NCI-H2081 treated with DMSO at 0.1 percent for 48 hours (cell line): ENCODE measurements at places on chromosomes 5 and 9.

DNA sequence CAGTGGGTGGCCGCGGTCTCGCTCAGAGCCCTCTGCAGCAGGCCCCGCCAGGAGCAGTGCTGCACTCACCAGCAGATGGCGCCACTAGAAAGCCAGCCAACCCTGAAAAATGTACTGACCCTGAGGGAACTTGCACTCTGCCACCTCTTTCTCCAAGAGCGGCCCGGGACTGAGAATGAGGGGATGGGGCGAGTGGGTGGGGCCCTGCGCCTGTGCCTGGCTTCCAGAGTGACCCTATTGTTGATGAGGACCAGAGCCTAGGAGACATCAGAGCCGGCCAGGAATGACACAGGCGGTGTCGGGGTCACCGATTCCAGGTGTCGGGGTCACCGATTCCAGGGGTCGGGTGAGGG is 2.9 kb upstream of the IL17B start:
- no peak for DNase-seq

DNA sequence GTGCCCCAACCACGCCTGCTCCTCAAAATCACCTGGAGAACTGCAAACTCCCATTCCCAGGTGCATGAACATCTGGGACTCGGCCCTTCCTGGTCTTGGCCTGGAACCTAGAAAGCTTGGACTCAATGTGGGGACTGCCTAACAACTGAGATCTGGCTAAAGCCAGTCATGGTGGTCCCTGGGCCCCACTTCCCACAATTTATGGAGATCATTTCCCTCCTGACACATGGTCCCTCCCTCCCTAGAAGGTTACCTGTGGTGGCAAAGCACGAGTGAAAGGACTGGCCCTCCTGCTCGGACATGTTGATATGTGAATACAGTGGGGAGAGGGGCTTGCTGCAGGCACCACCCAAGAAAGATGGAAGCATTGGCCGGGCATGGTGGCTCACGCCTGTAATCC is 18.8 kb downstream of the BICD2 start:
- DNase-seq: no peak

DNA sequence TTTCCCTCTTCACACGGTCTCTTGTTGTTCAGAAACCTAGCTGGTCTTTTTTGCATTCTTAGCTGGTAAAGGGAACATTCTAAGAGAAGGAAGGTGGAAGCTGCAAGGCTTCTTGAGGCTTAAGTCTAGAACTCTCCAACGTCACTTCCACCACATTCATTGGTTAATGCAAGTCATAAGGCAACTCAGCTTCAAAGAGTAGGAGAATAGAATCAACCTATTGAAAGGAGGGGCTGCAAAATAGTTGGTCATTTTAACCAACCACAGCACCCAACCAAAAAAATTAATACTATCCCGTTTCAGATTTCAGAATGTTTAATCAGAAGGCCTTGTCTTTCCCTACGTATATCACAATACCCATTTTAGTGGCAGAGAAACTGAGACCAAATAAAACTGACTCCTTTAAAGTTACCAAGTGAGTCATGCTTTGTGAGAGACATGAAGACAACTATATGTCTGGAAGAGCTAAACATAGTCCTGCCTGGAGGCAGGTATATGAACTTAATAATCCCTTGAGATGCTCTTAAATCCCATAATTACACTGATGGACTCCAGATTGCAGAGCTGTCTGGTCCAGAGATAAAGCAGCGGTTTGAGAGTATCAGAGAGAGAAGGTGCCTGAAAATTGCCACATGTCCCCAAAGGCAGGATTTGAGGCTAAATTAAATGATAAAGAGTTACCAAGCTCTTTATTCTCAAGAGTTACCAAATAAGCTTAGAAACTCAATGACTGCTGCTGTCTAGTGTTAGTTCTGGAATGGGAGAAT is 14.4 kb downstream of the DOCK8 start:
- DNase-seq: no peak

- DNase-seq: no peak
Measured at GRCh38 chr5:99000876-99001275, 72.1 kb upstream of the CHD1 start.

GRCh38 chr9:37422289-37423104 is at the start of gene GRHPR:
TSS of gene GRHPR (plus strand) at chr9:37422696. CDS start at chr9:37422751, 55 bp downstream.
- peak; percentile 7 for DNase-seq

DNA sequence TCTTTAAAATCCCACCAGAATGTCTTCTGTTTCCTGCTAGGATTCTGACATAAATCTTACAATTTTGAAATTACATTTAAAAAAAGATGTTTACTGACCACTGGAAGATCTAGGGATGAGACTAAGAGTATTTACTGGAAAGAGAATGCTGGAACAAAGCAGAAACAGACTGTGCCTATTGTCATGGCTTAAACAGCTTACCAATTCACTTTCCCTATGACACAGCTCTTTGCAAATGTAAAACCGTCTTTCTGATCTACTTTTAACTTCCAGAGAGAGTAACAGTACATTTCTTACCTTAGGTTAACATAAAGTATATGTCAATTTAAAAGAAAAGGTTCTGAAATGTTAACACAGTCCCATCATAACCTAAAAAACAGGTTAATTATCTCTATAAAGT is 10.7 kb downstream of the GIN1 start:
- no peak for DNase-seq

GRCh38 chr9:111926421-111926875 is 29.8 kb downstream of the UGCG start:
- DNase-seq: no peak

GRCh38 chr5:175840050-175840841 is 31.1 kb upstream of the CPLX2 start:
- no peak for DNase-seq

DNA sequence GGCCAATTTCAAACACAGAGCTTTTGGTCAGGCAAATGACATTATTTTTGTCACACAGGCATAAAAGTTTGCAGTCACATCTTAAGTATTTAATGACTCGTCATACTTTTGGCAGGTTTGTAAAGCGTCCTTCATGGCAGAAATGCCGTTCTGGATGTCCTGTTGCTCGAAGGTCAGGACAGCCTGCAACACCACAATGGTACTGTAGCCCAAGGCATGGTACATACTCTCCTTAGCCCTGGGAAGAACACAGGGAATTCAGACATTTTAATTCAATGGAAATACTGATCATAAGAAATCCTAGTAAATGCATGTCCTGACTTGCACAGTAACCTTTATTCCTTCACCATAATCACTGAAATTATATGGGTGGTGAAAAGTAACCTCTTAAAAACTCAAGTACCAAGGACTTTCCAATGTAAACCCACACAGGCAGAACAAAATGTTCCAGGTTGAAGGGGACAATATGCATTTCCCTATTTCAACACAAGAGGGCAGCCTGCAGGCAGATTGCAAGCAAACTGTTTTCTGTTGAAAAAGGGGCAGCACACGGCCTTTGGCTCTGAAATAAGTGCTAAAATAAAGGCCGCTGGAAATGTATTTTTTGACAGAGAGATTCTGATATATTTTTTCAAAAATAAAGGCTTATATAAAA is 95.7 kb downstream of the TTC39B start:
- DNase-seq: peak; percentile 51

DNA sequence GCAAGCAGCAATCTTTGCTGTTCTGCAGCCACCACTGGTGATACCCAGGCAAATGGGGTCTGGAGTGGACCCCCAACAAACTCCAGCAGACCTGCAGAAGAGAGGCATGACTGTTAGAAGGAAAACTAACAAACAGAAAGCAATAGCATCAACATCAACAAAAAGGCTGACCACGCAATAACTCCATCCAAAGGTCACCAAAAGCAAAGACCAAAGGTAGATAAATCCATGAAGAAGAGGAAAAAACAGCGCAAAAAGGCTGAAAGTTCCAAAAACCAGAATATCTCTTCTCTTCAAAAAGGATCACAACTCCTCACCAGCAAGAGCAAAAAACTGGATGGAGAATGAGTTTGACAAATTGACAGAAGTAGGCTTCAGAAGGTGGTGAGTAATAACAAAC is 23.4 kb downstream of the FRMD3 start:
- no peak for DNase-seq

GRCh38 chr5:168604436-168604835 is 25.3 kb upstream of the PANK3 start:
- no peak for DNase-seq

DNA sequence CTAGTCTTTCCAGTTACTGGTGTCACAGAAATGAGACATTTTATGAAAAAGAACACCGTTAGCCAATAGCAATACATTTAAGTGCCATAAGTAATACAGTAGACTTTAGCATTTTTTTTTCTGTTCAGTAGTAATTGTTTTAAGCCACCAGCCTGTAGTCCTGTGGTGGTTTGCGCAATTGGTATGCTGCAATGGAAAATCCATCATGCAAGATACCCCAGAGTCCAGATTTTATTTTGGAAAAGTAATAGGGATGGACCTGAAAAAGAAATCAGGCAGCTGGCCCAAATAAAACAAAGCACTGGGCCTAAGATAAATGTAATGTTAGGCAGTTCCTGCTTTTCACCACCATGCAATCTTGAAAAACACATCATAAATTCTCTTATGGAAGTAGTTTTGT is 94.6 kb upstream of the RASGRF2 start:
- DNase-seq: no peak

- DNase-seq: no peak
Measured at GRCh38 chr5:148938522-148938882, 112.1 kb downstream of the ADRB2 start.

- DNase-seq: no peak
Measured at GRCh38 chr5:37722236-37723161, 117.3 kb downstream of the GDNF start.

DNA sequence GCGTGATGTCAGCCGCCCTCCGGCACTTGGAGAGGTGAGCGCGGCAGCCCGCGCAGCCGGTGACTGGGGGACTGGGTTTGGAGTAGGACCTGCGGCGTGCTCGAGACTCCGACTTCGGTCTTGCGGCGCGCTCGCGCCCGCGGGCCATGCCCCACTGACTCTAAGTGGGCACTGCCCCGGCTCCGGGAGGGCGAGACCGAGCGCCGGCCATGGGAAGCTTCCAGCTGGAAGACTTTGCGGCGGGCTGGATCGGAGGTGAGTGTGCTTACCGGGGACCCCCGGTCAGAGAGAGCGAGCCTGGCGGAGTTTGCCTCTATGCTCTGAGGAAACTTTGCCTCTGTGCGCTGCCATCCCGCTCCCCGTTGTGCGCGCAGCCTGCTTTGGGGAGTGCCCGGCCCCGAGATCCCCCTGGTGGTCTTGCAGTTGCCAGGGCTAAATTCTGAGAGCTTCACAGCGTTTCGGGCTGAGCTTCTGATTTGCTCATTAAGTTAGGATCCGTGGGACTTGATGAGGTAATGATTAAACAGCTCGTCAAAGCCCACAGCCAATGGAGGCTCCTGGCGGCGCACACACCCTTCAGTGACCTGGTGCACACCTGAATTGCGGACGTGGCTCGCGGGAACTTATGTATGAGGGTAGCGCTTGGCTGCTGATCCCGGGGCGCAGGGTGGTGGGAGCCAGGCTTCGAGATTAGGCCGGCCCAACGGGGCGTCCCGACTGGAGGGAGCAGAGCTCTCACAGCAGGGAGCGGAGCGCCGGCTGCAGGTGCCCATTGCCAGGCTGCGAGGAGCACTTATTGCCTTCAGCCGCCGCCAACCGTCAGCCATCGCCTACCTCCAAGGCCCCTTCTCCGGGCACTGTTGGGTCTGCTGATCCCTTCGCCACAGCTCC is at the start of gene SLC25A48:
Gene SLC25A48 (plus strand): TSS at position 25 of the 891 bp plus-strand sequence. CDS start 185 bp downstream, at position 210.
- no peak for DNase-seq

GRCh38 chr5:29462241-29462640 is 1731.2 kb upstream of the CDH6 start:
- DNase-seq: no peak

GRCh38 chr5:27479859-27480258 is 441.5 kb upstream of the CDH9 start:
- DNase-seq: no peak

GRCh38 chr5:109611505-109611904 is 78.2 kb upstream of the MAN2A1 start:
- no peak for DNase-seq

DNA sequence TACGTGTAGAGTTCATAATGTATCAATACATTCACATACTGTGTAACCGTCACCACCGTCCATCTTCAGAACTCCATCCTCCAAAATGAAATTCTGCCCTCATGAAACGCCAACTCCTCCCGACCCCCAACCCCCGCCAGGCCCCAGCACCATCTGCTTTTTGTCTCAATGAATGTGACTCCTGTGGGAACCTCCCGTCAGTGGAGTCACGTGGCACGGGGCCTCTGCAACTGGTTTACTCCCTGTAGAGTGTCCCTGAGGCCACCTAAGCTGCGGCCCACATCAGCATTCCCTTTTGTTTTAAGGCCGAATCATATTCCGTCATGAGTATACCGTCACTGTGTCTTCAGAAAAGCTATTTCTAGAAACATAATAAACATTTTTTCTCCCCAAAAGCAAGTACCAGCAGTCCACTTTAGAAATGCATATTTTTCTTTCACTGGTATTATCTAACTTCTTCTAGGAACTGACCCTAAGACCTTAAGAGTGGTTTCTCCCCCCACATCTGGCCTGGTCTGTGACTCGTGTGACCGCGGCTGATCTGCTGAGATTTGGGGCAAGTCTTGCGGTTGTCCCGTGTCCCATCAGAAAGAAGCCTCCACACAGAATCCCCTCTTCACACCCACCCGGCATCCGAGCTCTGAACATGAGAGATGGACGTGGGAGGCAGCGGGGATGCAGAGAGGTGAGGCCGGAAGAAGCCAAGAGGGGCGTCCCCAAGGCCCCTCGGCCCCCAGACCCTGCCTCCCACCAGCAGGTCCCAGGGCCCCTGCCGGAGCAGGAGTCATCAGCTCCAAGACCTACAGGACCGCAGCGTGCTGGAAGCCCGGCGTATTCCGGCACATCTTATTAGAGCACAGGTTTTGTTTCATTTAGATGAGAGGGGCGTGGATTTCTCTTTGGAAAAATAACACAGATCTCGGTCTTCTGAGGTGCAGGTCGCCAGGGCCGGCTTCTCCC is 38.3 kb downstream of the SLC6A3 start:
- no peak for DNase-seq

GRCh38 chr9:20495098-20495497 is 127.2 kb downstream of the MLLT3 start:
- no peak for DNase-seq

DNA sequence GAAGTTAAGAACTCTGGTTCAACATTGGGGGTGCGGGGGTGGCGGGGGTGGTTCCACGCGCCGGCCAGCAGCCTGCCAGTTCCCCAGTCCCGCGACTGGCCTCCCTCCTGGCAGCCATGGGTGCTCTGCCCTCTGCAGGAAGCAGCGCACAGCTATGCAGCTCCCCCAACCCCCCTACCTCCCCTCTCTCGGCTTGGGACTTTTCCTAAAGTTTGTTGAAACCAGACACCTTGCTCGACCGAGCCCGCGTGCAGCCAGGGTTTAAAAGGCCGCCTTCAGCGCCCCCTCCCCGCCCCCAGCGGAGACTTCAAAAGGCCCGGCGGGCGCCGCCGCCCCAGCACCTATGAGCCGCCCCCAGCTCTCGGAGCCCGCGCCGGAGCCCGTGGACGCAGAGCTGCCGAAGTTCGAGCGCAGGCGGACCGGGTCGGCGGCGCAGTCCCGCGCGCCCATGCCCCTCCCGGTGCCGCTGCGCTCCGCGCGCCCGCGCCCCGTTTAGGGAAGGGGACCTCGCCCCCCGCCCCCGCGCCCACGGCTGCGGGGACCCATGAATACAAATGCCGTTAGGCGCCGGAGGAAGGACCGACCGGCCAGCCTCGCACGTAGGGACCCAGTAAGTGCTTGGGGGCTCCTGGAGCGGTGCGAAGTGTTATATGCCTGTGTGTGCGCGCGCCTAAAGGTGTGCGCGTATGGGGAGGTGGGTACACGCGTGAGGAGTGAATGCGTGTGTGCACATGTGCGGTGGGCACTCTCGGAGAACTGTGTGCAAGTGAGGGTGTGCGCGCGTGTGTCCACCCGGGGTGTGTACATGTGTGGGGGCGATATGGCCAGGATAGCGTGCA is 1.4 kb upstream of the COL27A1 start:
- DNase-seq: no peak

- no peak for DNase-seq
Measured at GRCh38 chr5:158080112-158080511, 221.2 kb upstream of the CLINT1 start.

- no peak for DNase-seq
Measured at GRCh38 chr9:114621975-114622609, 11.0 kb downstream of the TMEM268 start.
